ENCODE measurements at places on chromosomes 12 and 14. TPM values are rescaled to one million over a fixed set of nuclear protein-coding genes. Genes with fewer than 3 reads are reported as not detected.

- H3K4me3 ChIP-seq: peak overlapping the region; percentile 24
- no peak for DNase-seq
- peak overlapping the region; percentile 85 for H3K27ac ChIP-seq
- peaks cover 29% of the 10 kb centered on the region for H3K36me3 ChIP-seq
- H3K4me1 ChIP-seq: peaks cover 80% of the 10 kb centered on the region
Measured at GRCh38 chr14:69673578-69674305, 62.3 kb downstream of the SUSD6 start.

DNA sequence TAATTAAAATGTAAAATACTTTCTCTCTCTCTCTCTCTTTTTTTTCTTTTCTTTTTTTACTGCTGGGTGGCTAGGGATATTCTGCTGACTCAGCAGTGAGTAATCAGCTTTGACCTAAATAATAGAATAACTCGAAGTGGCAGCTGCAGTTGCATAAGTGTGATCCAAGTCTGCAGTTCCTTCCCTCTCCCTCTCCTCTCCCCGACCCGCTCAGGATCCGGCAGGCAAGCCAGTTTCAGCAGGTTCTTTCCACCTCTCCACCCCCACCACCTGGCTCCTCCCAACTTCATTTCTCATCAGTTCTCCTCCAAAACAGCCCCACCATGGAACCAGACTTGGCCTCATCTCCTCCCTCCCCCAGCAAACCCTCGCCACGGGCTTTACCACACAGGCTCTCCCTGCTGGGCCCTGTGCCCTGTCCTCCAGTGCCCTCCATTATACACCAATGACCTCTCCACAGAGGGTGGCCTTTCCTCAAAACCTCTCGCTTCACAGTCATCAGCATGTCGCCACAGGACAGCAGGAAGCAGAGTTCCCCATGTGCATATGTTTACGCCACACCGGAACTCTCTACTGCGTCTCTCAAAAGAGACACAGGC is 22.4 kb downstream of the SLC7A8 start:
- no peak overlapping the region for H3K27ac ChIP-seq
- H3K4me1 ChIP-seq: peaks cover 11% of the 10 kb centered on the region
- no peak for DNase-seq

DNA sequence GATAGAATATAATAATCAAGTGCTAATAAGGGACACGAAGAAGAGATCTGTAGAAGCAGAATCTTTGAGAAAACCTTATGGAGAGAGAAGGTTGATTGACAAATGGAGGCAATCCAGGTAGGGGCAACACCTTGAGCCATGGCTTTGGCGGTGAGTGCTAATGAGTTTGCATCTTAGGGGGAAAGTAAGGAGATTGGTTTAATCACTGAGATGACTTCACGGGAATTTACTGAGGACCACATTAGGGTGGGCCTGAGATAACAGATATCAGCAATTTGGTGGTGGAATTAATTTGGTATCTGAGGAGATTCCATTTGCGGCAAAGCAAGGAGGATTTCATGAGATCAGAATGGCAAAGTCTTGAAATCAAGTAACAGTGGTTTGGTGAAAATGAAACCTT is 1.8 kb upstream of the LARP4 start:
- no peak for DNase-seq
- H3K27me3 ChIP-seq: peaks cover 3% of the 10 kb centered on the region
- H3K36me3 ChIP-seq: peaks cover 9% of the 10 kb centered on the region
- no peak overlapping the region for H3K4me3 ChIP-seq
- H3K27ac ChIP-seq: no peak overlapping the region

Gene CLEC4E
- total RNA-seq: not detected

Gene OR6S1
- total RNA-seq: not detected

Gene SERPINA3
- total RNA-seq: not detected

DNA sequence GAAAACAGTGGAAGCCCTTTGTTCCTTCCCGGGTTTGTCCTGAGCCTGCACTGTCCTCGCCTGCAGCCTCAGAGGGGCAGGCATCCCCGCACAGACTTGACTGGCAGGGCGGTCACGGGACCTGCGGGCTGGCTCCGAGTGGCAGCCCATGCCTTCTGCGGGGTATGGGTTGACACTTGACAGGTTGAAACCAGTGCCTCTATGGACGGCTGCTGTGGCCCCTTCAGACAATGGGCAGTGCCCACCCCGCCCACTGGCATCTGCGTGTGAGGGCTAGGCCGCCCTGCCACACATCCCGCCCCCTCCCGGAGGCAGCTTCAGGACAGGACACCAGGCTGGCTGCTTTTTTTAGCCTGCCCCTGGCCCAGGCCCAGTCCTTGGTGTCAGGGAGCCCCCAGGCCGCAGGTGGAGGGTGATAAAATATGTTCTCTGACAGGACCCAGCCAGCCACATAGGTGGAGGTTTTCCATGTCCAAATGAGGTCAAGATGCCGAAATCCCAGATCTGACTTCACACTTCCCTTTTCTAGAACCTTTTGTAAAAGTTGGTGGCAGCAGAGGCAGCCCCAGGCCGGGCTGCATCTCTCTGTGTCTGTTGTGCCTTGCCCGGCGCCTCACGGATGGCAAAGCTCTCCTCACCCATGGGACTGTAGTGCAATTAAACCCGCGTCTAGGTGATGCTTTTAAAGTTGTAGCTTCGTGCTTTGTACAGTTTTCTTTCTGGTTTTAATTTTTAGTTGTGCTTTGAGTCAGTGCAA is 10.0 kb downstream of the ANKRD9 start:
- H3K27ac ChIP-seq: peak overlapping the region; percentile 39
- peaks cover 5% of the 10 kb centered on the region for H3K36me3 ChIP-seq
- peaks cover 20% of the 10 kb centered on the region for H3K4me1 ChIP-seq

DNA sequence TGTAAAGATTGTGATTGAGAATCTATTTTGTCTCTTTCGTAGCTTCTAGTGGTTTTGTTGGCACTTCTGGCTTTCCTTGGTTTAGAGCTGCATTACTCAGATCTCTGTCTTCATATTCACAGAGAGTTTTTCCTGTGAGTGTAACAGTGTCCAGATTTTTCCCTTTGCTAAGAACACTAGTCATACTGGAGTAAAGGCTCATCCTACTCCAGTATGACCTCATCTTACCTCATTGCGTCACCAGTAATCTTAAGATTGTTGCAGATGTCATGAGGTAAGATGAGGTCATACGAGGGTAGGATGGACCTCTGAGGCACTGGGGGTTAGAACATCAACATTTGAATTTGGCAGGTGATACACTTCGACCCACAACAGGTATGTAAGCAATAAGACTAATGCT is 461.2 kb downstream of the FLRT2 start:
- no peaks in the 10 kb centered on the region for H3K4me1 ChIP-seq
- no peak for DNase-seq
- no peaks in the 10 kb centered on the region for H3K36me3 ChIP-seq

Data from activated CD8-positive, alpha-beta T cell treated with anti-CD3 and anti-CD28 coated beads, Interleukin-2, amount 10 ng/mL, durations not matched to agents 7 days and 5 days (primary cell).